ENCODE measurements at places on chromosomes 3 and 15. TPM values are rescaled to one million over a fixed set of nuclear protein-coding genes. Genes with fewer than 3 reads are reported as not detected.

GRCh38 chr3:11362600-11362999 lies 90.4 kb downstream of the ATG7 start:
- peaks cover 10% of the 10 kb centered on the region for H3K4me1 ChIP-seq
- no peaks in the 10 kb centered on the region for H3K27me3 ChIP-seq
- no peak overlapping the region for H3K4me3 ChIP-seq
- H3K36me3 ChIP-seq, result peaks cover 33% of the 10 kb centered on the region

Gene CDCP1
- 7.0 TPM for total RNA-seq

DNA sequence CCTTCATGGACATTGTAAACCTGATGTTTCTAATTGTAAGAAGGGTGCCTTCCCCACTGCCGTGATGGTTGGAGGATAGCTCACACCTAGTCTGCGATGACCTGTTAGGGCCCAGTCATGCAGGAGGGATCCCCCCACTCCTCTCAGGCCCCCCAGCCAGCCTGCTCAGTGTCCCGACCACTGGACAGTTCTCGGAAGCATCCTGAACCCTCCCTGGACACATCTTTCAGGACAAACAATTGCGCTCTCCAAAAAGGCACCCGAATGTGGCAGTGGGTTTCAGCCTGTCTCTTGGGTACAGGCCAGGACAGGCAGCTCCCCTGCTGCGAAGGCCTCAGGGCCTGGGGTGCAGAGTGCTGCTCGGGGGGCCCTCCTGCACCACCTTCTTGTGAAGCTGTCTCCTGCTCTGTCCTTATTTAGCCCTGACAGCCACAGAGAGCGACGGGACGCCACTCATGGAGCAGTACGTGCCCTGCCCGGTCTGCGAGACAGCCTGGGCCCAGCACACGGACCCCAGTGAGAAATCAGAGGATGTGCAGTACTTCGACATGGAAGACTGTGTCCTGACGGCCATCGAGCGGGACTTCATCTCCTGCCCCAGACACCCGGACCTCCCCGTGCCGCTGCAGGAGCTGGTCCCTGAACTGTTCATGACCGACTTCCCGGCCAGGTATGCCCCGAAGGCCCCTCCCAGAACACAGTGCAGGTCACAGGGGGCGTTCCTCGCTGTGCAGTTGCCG lies 132.3 kb downstream of the LRRK1 start:
- no peak overlapping the region for H3K4me3 ChIP-seq
- H3K4me1 ChIP-seq, result no peaks in the 10 kb centered on the region
- no peaks in the 10 kb centered on the region for H3K27me3 ChIP-seq

Gene SCG3
- total RNA-seq, result not detected

- no peaks in the 10 kb centered on the region for H3K4me1 ChIP-seq
- no peaks in the 10 kb centered on the region for H3K36me3 ChIP-seq
- peaks cover 11% of the 10 kb centered on the region for H3K27me3 ChIP-seq
- H3K4me3 ChIP-seq, result no peak overlapping the region
- no peak for DNase-seq
- H3K27ac ChIP-seq, result no peak overlapping the region
Measured at GRCh38 chr3:154229217-154229590, 95.1 kb downstream of the DHX36 start.

Data from activated CD8-positive, alpha-beta memory T cell treated with anti-CD3 and anti-CD28 coated beads, Interleukin-2, amount 10 ng/mL, durations not matched to agents 7 days and 5 days (primary cell).